Osteoblast (primary cell): ENCODE measurements at places on chromosomes 3 and 15.
A peak's percentile ranks its signal among the peaks of the same experiment; 100 is the strongest.

DNA sequence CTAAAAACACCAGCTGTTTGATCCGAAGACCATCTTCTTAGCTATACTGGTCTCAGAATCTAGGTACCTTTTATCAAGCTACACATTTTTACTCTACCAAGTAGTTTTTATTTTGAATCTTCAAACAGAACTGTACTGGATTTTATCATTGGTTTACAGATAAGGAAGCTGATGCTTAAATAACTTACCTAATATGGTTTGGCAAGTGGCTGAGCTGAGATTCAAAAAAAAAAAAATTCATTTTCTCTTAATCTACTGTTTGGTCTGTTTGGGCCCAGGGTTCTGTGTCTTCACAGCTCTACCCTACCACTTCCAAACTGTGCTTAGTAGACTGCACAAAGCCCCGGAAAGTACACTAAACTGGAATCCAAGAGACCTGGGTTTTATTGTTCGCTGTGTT lies 35.7 kb downstream of the ZNF860 start:
- DNase-seq = no peak
- H3K27ac ChIP-seq = no peak overlapping the region
- no peaks in the 10 kb centered on the region for H3K36me3 ChIP-seq
- no peaks in the 10 kb centered on the region for H3K27me3 ChIP-seq
- no peak overlapping the region for H3K4me3 ChIP-seq

GRCh38 chr3:61595826-61596225 lies 34.5 kb downstream of the PTPRG start:
- H3K27me3 ChIP-seq = no peaks in the 10 kb centered on the region
- peaks cover 8% of the 10 kb centered on the region for H3K4me1 ChIP-seq
- H3K27ac ChIP-seq = no peak overlapping the region
- no peak for DNase-seq
- no peak overlapping the region for H3K4me3 ChIP-seq
- no peaks in the 10 kb centered on the region for H3K36me3 ChIP-seq

- H3K27ac ChIP-seq = no peak overlapping the region
- no peaks in the 10 kb centered on the region for H3K36me3 ChIP-seq
- peak; percentile 30 for DNase-seq
- no peak overlapping the region for H3K4me3 ChIP-seq
- no peaks in the 10 kb centered on the region for H3K4me1 ChIP-seq
These were observed 54.3 kb upstream of the FGD5 start for GRCh38 chr3:14764331-14765059.

- H3K27me3 ChIP-seq = no peaks in the 10 kb centered on the region
- no peak overlapping the region for H3K4me3 ChIP-seq
- no peaks in the 10 kb centered on the region for H3K36me3 ChIP-seq
- no peak for DNase-seq
These were observed 61.4 kb downstream of the DENND4A start for GRCh38 chr15:65730549-65731172.

GRCh38 chr15:63344731-63345390 lies 36.8 kb downstream of the CA12 start:
- H3K4me1 ChIP-seq = peaks cover 45% of the 10 kb centered on the region
- H3K36me3 ChIP-seq = peaks cover 19% of the 10 kb centered on the region
- H3K27ac ChIP-seq = peak overlapping the region; percentile 37
- no peak overlapping the region for H3K4me3 ChIP-seq
- H3K27me3 ChIP-seq = no peaks in the 10 kb centered on the region
- peak; percentile 80 for DNase-seq

- peak; percentile 75 for DNase-seq
- no peaks in the 10 kb centered on the region for H3K27me3 ChIP-seq
- peak overlapping the region; percentile 42 for H3K27ac ChIP-seq
- H3K4me3 ChIP-seq = no peak overlapping the region
These were observed 15.9 kb downstream of the SNX1 start for GRCh38 chr15:64111679-64112050.

- no peaks in the 10 kb centered on the region for H3K36me3 ChIP-seq
- DNase-seq = no peak
- H3K4me3 ChIP-seq = no peak overlapping the region
- no peak overlapping the region for H3K27ac ChIP-seq
- no peaks in the 10 kb centered on the region for H3K27me3 ChIP-seq
These were observed 177.1 kb upstream of the ICE2 start for GRCh38 chr15:60656041-60656440.

DNA sequence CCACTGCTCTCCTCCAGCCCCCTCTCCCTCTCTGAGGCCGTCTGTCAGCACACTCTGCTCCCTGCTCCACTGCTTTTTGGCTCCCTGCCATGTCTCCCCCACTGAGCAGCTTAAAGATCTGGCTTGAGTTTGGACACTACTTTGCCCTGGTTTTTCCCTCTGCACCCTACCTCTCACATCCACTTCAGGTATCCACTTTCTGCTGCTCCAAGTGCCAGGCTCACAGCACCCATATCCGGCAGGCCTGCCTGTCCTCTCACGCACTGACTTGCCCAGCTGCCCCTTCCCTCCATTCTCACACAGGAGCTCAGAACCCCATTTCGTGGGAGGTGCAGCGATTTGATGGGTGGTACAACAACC lies 3.7 kb downstream of the DUOX1 start:
- H3K27ac ChIP-seq = no peak overlapping the region
- peaks cover 85% of the 10 kb centered on the region for H3K27me3 ChIP-seq
- no peaks in the 10 kb centered on the region for H3K4me1 ChIP-seq
- peak; percentile 54 for DNase-seq
- H3K36me3 ChIP-seq = no peaks in the 10 kb centered on the region
- no peak overlapping the region for H3K4me3 ChIP-seq
